Dermis blood vessel endothelial cell (primary cell): ENCODE measurements at places on chromosomes 6 and 20. TPM values are rescaled to one million over a fixed set of nuclear protein-coding genes. Genes with fewer than 3 reads are reported as not detected.

The OGFRL1 gene
- 14.4 and 16.5 TPM in 2 replicates for total RNA-seq

DNA sequence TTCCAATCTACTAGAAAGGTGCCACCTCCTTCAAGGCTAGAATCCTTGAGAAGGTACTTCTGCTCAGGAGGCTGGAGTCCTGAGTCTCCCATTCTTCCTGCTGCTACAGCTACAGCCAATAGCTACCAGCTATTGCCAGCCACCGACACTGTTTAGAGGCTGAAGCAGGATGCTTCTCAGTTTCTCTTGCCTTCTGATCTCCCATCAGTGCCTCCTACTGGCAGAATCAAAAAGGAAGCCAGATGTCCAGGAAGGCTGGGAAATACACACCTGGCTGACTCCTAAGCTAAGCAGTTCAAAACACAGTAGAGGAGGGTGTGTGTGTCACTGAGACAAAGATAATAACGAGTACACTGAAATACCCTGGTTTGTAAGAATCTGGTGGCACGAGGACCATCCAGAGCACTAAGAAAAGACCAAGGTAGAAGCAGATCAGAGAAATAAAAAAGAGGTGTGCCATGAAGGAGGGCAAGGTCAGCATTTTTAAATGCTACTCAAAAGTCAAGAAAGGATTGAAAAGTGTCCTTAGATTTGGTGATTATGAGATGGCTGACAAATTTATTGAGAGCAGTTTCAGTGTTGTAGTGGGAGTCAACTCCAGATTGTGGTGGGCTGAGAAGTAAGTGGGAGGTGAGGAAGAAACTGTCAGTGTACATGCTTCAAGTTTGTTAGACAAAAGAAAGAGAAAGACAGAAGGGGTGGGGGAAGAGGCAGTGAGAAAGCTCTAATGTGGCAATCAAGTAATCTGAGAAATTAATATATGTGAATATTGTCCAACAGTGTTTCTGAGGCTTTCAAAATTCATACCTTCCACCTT lies 2.3 kb upstream of the HLA-DMA start:
- peak; percentile 39 for DNase-seq

The GPANK1 gene
- total RNA-seq: 11.9 and 12.9 TPM in 2 replicates

DNA sequence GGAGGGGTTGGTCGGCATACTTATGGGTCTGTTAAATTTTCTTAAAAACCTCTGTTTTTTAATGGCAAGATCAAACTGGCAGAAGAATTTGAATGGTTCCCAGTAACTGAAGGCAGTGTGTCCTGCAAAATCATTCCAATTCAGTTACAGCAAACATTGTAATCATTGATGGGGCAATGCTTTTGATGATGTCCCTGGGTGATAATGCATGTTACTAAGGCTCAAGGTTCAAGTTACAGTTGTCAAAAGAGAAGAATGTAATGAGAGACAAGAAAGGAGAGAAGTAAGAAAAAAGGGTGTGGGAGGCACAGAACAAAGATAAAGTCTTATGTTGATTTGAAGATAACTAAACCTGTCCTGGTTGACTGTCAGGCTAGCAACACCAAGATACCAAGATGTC lies 54.9 kb downstream of the CEP162 start:
- DNase-seq: no peak

- DNase-seq: no peak
Observed at GRCh38 chr20:44137266-44137801, 49.7 kb downstream of the JPH2 start.

GRCh38 chr6:51843456-51844056 lies 243.9 kb downstream of the PKHD1 start:
- no peak for DNase-seq

DNA sequence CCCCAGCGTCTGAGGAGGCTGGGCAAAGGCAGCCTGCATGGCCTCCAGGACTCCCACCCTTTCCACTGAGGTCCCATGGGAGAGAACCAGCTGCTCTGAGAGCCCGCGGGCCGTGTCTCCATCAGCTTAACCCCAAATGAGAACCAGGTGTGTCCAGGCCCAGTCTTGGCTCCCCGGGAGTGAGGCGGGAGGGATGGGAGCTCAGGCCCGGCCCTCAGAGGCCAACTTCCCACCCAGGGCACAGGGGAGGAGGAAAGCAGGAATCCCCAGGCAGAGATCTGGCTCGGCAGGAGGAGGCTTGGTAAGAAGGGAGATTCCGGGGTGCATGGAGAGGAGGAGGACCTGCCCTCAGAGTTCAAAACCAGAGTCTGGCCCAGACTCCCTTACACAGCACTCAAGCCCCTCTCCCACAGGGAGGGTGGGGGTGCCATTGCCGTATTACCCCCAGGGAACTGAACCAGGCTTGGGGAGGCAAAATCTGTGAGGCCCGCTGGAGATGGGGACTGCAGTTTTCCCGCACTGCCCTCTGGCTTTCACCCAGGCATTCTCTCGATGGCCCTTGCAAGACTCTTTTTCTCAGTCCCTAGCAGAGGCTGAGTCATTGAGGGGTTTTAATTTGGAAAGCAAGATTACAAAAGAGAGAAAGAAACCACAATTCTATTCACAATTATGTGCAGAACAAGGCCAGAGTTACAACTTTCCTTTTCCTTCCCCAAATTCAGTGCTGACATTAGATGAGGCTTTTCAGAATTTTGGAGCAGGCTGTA lies 17.1 kb downstream of the FOXF2 start:
- no peak for DNase-seq

GRCh38 chr20:54549658-54550326 lies 74.4 kb downstream of the DOK5 start:
- no peak for DNase-seq

DNA sequence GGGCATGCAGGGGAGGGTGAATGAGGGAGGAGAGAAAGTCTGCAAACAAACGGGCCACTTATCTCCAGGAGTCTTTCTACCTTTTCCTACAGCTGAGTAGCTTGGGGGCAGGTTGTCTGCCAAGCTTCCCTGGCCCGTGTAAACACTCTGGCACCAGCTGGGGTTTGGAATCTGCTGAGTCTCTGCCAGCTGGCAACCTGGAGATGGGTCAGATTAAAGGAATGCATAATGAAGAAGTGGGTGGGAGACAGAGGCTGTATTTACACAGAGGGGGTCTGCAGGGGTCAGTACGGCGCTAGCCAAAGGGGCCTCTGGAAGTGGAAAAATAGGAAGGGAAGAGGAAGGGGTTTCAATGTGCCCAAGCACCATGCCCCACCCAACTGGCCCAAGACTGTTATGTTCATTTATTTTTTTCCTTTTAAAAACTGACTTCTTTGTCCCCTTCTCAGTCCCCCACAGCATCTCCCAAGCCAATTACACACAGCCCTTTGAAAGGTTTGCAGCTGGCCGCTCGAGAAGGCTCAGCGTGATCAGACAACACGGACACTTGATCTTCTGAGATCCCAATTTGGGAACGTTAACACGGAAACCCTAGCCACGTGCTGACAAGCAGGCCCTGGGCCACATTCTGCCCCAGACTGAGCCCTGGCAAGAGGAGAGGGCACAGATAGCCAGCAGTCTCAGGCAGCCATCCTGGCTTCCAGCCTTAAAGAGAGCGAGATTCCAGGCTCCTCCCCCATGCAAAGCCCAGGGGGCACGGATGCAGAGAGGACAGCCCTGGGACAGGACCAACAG lies 25.2 kb downstream of the TRAM2 start:
- peak; percentile 87 for DNase-seq

DNA sequence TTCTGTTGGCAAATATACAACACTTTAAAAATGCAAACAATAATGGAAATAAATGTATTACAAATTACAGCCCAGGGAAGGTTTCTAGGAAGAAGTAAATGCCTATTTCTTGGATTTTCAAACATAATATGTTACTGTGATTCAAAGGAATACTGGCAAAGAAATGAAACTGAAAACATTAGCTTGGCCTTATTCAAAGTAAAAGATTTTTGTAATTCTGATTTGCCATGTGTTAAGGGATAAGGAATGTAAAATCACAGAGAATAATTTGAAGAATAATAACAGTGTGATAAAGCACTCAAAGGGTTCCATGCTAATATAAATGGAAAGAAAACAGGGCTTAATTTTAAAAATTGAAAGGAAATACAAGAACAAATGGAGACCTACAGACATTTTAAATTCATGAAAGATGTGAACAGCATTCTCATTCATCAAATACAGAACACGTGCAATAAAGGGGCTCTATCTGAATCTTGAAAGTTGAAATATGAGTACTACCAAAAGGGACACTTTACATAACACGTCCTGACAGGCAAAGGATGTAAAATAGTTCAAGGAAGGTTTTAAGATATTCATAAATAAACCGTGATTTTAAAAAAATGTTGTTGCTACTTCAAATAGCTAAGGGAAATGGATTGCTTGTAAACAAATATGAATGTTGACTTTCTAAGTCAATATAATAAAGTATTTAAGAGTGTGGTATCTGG lies 138.1 kb downstream of the RFPL4B start:
- DNase-seq: no peak

GRCh38 chr20:43124241-43124640 lies 65.5 kb downstream of the PTPRT start:
- DNase-seq: no peak

DNA sequence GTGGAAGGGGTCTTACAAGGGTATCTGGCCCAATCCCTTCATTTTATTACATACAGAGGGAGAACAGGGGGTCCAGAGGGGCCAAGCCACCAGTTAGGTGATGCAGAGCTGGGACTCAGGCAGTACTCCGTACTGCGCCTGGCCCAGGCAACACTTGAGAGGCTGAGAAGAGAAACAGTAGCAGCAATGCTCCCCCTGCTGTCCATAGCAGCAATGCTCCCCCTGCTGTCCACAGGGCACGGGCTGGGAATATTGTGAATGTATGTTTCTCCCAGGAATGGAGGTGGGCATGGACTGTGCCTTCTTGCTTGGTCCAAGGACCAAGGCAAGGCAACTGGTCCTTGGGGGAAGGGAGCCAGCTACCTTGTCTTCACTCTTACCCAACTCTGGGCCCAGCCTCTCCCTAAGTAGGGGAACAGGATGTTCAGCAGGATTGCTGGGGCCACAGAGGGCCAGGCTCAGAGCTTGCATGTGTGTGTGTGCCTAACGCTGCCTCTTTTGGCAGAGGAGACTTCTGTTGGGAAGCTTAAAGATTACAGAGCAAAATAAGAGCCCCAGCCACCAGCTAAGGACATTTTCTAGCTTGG lies 14.8 kb upstream of the FAM83C start:
- peak; percentile 88 for DNase-seq

DNA sequence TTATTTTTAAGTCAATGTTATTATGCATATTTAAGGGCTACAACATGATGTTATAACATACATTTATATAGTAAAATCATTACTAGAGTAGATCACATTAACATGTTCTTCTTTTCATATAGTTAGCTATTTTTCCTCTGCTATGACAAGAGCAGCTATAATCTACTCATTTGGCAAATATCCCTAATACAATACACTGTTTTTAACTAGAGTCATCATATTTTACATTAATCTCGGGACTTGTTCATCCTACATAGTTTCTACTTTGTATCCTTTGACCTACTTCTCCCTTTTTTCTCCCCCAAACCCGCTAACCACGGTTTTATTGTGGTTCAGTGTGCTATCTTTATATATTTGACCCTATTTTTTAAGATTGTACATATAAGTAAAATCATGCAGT lies 249.0 kb downstream of the EPM2A start:
- no peak for DNase-seq

DNA sequence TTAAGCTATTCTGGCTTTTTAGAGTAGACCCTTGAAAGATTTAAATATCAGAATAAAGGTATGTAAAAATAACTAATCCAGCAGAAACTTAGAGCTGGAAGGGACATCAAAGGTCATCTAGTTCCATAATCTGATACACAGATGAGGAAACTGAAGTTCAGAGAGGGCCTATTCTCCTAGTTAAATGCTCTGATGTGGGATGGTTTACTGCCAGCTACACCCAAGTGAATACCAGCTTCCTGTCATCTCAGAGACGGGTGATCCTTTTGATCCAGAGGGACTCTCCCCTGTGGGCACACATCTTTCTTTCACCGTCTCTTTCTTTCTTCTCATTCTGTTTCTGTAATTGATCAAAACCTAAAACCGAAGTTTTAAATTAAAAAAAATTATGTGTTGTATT lies 94.1 kb downstream of the MAN1A1 start:
- DNase-seq: no peak

- peak; percentile 57 for DNase-seq
Observed at GRCh38 chr20:1389703-1390580, 2.9 kb downstream of the FKBP1A start.

DNA sequence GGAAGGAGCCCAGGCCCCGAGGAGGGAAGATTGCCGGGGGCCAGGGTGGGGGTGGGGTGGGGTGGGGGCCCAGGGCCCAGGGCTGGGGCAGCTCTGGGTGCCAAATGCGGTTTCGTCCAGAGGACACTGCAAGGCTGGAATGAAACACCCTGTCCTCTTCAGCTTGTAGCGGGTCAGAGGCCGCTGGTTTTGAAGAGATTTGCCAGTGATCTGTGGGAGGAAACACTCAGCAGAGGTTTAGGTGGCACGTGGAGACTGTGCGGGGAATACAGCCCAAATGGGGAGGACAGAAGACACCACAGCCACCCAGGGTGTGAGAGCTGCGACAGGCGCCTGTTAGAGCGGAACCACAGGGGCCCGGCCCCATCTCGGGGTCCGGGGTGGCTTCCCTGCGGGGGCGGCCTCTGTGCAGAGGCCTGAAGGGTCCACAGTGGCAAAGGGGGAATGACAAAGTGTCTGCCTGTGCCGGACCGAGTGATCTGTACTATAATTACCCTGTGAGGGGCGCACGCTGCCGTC lies 29.2 kb downstream of the FRMD1 start:
- no peak for DNase-seq

DNA sequence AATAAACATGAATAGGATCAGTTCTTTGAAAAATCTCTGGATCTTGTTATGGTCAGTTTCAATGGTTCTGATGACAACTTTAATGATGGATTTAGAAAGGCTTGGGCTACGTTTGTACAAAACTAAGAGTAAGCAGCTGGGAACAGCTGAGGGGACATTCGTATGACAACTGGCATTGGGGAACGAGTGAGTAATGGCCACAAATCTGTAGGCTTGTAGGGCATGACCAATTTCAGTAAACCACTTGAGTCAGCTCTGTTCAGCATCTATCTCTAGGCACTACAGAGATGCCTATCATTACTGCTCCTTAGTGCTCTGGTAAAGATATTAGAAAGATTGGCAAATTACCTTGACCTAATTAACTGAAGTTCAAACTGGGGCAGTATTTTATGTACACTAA lies 1375.6 kb downstream of the EPHA7 start:
- DNase-seq: no peak

DNA sequence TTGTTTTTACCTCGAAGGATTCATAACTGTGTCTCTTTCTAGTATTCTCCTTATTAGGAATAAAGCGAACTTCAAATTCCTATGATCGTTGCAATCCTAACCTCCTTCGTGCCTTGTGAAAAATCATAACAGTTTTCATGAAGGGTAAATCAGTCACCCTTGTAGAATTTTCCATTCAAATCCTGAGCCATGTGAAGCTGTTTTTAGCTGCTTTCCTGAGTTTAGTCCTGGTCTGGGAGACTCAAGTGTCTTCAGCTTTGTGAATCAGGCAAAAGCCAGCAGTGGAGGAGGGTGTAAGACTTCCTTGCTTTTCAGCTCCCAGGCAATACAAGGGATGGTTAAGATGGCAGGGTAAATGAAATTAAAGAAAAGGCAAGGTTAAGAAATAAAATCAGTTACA lies 24.3 kb downstream of the GCNT2 start:
- DNase-seq: no peak

DNA sequence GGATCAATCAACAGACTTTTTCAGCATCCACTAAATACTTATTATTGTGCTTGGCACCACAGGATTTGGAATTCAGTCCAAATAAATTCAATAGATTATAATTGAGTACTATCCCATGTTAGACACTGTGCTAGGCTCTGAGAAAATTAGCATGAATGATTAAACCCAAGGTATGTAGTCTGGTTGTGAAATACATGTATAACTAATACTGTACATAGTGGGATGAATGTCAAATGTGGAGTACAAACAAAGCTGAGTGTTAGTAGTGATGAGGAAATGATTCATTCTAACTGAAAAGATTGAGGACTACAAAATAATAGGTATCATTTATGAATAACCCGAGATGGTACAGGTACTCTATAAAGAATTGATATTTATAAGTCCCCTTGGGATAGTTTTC lies 111.9 kb upstream of the FLRT3 start:
- peak; percentile 9 for DNase-seq
